ENCODE measurements at places on chromosomes 4 and X.

- no peak for DNase-seq
Measured at GRCh38 chr4:153555730-153556434, 89.7 kb downstream of the TMEM131L start.

GRCh38 chr4:7187168-7187535 is 5.2 kb upstream of the SORCS2 start:
- DNase-seq, result no peak

GRCh38 chr4:139955600-139955999 is 198.4 kb downstream of the MAML3 start:
- no peak for DNase-seq

DNA sequence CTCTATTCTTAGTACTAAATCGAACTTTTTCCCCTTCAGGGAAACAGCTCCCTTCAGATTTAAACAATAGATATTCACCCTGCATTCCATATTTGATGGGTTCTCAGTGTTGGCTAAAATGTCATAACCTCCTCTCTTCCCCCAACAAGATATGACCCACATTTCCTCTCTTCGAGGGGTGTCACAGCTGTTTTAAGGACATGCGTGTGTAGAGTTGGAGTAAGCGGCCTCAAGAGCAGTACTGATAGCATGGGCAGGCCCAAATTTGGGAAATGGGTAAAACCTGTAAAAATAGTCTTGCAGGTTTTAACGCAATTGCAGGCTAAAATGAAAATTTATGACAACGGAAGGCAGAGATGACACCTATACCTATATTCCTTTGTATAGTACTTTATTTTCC is 28.7 kb downstream of the SAT1 start:
- no peak for DNase-seq

DNA sequence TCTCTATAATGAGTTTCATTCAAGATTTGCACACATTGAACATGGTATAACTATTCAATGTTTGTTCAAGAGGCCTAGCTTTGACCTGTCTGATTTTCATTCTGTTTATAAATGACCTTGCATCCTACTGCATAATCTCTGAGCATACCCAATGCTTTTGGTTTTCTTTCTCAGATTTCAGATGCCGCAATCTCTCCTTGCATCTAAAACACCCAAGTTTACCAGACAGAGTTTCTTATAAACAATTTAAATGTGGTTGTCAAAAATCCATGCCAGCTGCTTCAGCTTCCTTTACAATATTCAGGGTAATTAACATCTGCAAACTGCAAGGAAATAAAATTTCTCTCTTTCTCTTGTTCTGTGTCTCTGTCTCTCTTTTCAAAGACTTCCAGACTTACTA is 123.0 kb upstream of the PCDH18 start:
- DNase-seq, result no peak

GRCh38 chrX:24200133-24200532 is 50.6 kb downstream of the ZFX start:
- no peak for DNase-seq

GRCh38 chr4:26822546-26822945 is 38.1 kb upstream of the STIM2 start:
- DNase-seq, result no peak

DNA sequence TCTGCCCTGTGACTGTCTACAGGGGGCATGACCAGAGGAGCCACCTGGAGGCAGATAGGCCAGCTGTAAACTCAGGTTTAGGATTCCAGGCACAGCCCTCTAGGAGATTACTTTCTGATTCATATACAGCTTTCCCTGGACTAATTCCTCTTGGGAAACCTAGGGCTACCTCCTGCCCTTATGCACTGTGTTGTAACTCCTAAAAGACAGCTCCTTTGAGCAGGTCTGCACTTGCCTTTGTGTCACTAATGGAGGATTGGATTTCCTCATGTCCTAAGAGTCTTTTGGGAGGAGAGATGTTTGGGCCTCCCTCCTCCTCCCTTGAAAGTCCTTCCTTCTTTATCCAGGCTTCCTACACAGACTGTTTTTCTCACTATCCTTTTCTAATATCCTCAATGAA is 202.0 kb downstream of the PCDH19 start:
- DNase-seq, result no peak

GRCh38 chr4:153989505-153989904 is 200.6 kb upstream of the SFRP2 start:
- no peak for DNase-seq

- DNase-seq, result no peak
Measured at GRCh38 chr4:103092245-103092644, 7.4 kb downstream of the BDH2 start.

- no peak for DNase-seq
Measured at GRCh38 chrX:45761920-45762319, 561.2 kb upstream of the DIPK2B start.

DNA sequence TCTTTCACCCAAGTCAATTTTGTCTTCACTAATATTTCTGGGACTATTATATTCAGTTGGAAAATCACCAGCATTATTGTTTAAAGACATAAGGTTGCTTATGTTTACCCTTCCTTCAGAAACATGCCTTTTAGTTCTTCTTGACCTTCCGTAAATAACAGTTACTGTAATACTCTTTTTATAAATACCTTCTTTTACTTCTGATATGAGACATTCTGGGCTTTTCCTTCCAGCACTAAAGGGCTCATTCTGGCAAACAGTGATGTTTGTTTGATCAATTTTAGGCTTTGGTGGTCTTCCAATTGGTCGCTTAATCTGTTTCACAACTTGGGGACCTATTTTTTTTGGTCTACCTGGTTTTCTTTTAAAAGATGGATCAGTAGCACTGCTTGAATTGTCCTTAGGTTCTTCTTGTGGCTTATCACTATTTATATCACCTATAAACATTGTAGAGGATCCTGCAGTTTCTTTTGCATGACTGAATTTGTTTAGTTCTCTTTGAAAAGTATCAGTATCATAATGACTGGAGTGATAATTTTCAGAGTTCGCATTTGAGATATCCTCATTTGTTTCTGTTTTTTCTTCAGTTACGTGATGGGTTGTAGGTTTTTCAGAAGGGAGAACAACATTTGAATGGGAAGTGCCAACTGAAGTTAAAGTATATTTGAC is 64.8 kb downstream of the NCAPG start:
- DNase-seq, result no peak

DNA sequence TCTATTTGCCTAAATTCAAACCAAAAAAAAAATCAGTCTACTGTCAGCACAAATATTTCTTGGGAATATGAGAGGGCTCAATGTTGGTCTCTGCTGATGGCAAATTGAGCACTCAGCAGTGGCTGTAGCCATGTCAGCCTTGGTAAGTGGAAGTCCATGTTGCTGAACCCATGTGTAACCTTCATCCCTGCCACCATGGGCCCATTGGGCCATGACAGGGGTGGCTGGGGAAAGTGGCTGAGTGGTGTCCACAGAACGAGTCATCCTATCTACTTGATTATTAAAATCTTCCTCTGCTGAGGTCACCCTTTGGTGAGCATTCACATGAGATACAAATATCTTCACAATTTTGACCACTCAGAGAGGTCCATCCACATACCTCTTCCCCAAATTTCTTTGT is 56.8 kb upstream of the FAM9B start:
- no peak for DNase-seq

DNA sequence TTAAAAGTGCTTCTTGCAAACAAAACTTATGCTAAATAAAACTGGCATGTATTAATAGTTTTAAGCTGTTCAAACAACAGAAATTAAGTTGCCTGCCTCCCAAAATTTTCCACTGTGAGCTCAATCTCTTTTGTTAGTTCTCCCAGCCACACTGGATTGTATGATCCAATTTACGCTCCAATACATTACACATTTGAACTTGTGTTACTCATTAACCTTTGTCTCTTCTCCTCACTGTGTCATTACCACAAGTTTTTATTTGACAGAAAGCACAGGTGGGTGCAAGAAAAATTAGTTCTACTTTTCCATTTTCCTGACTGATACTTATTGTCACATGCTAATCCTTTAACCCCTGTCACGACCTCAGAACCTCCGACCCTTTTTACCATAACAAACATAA is 55.5 kb downstream of the SHISA3 start:
- no peak for DNase-seq

- DNase-seq, result peak; percentile 11
Measured at GRCh38 chrX:65451663-65452062, 82.9 kb downstream of the LAS1L start.

Data from NCI-H1417 (cell line).